ENCODE measurements at places on chromosomes 1 and 21.
A peak's percentile ranks its signal among the peaks of the same experiment; 100 is the strongest.

GRCh38 chr1:235758931-235759330 lies 107.8 kb downstream of the LYST start:
- no peak for DNase-seq

DNA sequence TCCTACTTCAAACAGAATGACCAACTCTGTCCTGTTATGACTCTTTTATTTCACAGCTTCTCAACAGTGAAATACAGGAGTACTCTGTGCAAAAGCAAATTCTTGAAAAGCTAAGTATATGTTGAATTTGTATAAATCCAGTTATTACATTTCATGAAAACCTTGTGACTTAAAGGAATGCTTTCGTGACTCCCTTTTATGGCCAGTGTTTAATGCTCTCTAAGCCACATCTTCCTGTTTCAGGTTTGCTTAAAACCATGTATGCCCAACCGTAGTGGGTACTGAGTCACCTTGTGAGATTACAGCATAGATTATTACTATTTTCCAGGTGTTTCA lies 40.2 kb upstream of the KIF1B start:
- DNase-seq = no peak

DNA sequence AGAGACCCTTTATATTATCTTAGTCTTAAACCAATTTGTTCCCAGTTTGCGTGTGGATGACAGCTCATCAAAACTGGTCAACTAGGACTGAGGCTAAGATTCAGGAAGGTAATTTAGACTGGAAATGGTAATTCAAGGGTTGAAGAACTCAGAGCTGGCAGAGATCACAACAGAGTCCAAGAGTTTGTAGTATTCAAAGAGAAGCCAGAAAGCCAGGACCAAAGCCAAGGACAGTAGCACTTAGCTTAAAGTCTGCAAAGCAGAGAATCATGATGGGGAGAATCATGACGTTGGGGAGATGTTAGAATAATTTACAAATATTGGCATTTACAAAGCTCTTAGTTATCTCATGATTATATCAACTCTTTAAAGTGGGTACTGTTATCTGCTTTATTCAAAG lies 32.6 kb downstream of the RNF11 start:
- DNase-seq = no peak

GRCh38 chr1:170560681-170561285 lies 28.8 kb downstream of the GORAB start:
- DNase-seq = no peak

DNA sequence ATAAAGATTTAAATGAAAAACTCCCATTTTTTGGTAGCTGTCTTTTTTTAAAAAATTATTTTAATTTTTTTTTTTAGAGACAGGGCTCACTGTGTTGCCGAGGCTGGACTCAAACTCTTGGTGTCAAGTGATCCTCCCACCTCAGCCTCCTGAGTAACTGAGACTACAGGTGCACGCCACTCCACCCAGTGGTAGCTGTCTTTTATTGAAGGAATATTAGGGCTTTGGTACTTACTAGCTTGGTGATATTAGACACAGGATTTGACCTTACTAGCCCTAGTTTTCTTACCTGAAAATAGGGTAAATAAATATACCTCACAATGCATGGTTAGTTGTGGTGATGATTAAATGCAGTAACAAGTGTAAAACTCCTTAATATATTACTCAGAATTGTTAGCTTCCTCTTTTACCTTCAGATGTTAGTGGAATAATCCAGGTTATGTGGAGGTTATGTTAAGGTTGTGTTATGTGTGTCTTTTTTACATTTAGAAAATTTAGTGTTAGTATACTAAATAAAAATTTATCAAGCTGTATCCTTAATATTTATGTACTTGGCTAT lies 66.8 kb downstream of the PHACTR4 start:
- DNase-seq = no peak

DNA sequence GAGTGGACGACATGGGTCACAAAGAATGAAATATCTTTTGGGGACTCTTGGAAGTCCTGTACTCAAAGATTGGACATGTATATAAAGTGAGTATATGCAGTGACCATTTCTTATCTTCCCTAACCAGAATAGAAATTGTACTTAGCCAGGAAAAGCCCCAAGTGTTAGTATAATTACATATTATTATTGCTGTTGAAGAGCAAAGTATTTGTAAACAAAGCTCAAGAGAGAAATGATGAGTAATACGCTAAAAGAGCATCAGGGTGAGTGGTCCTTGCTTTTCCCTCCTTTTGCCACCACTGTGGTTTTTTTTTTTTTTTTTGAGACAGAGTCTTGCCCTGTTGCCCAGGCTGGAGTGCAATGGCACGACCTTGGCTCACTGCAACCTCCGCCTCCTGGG lies 6.4 kb upstream of the CGN start:
- no peak for DNase-seq

DNA sequence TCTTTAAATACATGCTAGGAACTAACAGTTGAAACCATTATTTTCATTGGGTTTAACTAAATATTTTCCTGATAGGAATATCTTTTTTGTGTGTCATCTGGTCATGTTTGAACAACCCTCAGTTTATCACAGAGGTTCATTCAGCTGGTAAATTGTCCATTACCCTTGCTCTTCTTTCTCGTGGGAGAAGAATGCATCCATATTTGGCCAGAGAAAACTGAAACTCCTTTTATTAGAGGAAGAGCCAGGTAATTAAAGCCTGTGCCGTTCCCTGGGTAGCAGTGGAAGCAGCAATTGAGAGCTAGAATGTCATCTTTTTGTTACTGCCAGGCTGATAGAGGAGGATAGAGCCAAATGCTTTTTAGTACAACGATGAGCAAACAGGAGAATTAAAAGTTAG lies 587.2 kb upstream of the ZRANB2 start:
- DNase-seq = no peak

- no peak for DNase-seq
Measured at GRCh38 chr1:158311066-158311465, 20.3 kb downstream of the CD1B start.

DNA sequence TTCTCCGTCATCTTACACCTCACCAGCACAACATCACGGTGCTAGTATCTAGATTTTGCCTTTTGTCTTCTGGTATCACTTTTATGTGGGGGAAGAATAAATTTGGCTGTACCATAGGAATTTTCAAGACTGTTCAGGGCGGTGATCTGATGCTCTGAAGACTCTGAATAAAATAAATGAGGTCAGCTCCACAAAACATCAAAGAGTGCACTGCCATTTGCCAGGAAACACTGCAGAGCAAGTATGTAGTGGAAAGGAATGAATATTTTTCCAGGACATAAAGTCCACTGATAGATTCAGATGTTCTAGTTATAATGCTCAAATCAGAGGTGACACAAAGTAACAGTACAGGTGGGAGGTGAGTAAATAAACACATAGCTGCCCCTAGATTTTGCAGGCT lies 56.3 kb downstream of the ZP4 start:
- no peak for DNase-seq

GRCh38 chr1:10195570-10195969 lies 14.8 kb upstream of the KIF1B start:
- no peak for DNase-seq

- no peak for DNase-seq
Measured at GRCh38 chr1:24278726-24279125, 40.4 kb upstream of the GRHL3 start.

GRCh38 chr1:25527946-25528595 lies 15.3 kb upstream of the LDLRAP1 start:
- no peak for DNase-seq

GRCh38 chr21:45930231-45930760 lies 51.3 kb upstream of the COL6A1 start:
- no peak for DNase-seq

DNA sequence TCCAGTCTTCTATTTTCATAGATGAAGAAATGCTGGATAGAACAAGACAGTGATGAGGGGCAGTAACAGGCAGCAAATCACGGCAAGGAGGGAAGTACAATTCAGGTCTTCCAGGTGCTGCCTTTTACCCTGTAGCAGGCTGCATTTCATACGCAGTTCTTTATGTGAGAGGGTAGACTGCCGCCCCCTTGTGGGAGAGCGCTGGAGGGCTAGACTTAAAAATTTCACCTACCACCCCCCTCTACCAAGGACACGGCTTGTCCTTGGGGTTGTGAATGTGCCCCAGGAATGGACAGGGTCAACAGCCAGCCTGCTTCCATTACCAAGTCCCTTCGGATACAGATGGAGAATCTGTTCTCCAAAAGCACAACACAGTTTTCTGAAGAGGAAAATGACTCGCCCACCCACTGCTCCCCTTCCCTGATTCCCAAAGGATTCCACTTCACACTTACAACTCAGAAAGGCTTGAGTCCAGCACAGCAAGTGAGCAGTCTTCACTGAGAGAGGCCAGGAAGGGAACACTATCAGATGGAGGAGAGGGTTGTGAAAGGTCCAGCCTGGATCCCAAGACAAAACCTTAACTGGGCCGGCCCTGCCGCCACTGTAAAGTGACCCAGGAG lies 7.4 kb downstream of the WDR77 start:
- DNase-seq = peak; percentile 36

GRCh38 chr1:222290866-222291265 lies 257.0 kb downstream of the HHIPL2 start:
- DNase-seq = no peak

- DNase-seq = no peak
Measured at GRCh38 chr1:89908672-89909436, 86.1 kb upstream of the ZNF326 start.

DNA sequence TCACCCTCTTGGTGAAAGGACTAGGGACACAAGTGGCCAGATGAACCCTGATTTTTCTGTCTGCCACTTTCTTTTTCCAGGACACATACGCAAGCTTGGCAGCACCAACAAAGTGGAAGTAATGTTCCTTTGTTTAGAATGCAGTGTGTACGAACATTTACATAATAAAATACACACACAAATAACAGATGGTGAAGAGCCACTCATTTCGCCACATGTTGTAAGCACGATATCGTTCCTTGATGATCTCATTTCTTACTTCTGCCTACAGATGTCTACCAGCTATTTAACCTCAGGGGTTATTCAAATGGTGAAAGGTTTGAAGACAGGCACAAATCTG lies 670.2 kb upstream of the CXADR start:
- DNase-seq = no peak

GRCh38 chr1:46508757-46509156 lies 19.1 kb downstream of the DMBX1 start:
- no peak for DNase-seq

GRCh38 chr1:109040627-109040988 lies 1.3 kb downstream of the WDR47 start:
- DNase-seq = no peak

GRCh38 chr1:56432166-56432971 lies 147.0 kb downstream of the PLPP3 start:
- DNase-seq = no peak

GRCh38 chr1:232722626-232723025 lies 82.6 kb upstream of the MAP10 start:
- DNase-seq = no peak

DNA sequence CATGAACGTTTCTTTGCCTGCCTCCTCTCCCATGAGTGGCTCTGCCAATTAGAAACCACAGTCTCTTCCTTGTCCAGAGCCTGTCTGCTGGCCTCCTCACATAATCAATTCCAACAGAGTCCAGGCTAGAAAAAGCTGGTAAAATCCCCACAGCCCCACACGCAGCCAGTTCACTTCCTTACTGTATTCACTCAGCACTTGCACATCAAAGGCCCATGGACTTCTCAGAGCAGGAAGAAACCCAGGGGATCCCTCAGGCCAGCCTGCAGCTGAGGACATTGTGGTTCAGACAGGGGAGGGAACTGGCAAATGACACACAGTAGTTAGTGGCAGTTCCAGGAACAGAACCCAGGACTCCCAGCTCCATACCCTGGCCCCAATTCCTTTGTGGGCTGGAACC lies 171.6 kb upstream of the EDN2 start:
- no peak for DNase-seq

DNA sequence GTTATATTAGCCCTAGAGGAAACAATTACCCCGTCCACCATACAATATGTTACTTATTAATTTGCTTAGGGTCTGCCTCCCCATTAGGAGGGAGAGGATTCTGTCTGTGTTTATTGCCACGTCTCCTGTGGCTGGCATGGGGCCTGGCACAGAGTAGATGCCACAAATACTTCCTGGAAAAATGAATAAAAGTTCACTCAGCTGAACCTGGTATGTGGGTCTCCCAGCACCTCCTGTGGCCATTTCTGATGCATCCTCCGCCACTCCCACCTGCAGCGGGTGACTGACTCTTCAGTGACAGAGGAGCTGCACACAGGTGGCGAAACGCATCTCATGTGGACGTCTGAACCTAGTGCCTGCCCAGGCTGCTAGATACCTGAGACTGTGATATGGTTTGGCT lies 112.7 kb downstream of the CLIC6 start:
- DNase-seq = no peak

DNA sequence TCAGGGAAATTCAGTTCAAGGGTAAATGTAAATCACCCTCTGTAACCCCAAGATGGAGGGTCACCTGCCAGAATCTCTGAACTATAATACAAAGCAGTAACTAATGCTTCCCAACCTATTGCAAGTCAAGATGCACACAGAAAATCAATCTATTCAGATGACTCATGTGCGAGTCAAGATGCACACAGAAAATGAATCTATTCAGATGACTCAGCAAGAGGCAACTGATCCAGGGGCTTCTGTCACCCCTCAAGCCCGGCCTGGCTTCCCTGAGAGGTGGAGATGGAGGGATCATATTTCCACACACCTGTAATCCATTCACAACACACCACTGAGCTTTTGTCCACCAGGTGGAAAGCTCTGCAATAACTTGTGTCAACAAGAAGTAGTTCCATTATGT lies 17.4 kb upstream of the HIVEP3 start:
- DNase-seq = no peak

GRCh38 chr1:243713470-243714186 lies 136.4 kb downstream of the AKT3 start:
- DNase-seq = no peak

DNA sequence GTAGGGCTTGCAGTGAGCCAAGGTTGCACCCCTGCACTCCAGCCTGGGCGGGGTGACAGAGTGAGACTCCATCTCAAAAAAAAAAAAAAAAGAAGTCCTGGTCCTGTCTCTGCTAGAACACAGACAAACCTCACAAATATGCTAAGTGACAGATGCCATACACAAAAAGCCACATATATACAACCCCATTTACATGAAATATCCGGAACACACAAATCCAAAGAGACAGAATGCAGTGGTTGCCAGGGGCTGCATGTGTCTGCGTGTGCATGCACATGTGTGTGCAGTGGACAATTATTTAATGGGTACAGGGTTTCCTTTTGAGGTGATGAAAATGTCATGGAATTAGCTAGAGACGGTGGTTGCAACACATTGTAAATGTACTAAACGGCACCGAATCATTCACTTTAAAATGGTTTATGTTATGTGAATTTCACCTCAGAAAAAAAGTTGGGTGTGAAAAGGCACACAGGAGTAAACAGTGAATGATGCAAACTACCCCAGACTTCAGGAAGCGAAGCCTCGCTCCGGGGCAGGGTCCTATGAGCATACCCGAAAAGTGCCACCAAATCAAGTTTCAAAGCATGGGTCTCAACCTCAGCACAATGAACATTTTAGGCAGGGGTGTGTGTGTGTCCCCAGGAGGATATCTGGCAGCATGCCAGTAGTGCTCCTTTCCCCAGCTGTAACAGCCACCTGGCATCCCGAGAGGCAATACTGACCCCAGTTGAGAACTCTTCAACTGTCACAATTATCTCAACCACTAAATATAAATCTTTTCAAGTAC lies 48.3 kb downstream of the GNB1 start:
- no peak for DNase-seq

GRCh38 chr1:197481101-197481500 lies 213.0 kb downstream of the CRB1 start:
- no peak for DNase-seq
